ENCODE measurements at places on chromosomes 7 and 10.

- DNase-seq = no peak
Measured at GRCh38 chr7:130966246-130967009, 232.4 kb upstream of the KLF14 start.

DNA sequence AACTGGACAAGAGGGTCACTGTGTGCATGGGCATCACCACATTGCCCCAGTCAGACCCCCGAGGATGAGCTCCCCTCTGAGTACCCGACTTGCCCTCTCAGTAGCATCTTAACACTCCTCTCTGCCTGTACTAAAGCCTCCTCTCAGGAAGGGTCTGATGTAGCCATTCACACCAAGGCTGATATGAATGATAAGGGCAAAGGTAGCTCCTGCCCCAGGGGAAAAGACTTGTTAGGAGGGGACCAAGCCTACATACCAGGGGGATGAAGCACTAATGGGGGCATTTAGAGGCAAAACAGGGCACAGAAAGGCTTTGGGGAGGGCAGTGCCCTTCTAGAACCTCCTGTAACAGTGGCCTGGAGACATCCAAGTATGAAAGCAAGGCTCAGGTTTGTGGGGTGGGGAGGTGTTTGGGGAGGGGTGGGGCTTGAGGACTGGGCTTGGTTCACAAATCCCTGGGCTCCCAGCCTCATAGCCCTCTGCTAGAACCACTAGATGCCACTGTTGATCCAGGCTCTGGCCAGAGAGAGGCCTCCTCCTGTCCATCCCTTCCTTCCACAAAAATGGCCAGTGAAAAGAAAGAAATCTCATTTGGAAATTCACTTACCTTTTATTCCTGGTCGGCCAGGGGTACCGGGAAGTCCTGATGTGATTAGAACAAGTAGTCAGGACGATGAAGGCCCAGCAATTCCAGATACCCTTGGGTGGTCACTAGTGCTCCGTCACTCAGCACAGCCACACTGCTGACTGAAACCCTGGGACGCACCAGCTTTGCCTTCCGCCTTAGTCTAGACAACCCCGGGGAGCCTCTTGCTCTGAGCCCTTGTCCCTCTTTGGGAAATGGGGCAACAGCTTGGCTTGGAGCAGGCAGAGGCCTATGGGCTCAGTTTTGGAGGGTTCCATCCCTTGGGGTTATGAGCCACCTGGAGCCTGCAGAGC lies 40.3 kb downstream of the COL17A1 start:
- DNase-seq = peak; percentile 34

DNA sequence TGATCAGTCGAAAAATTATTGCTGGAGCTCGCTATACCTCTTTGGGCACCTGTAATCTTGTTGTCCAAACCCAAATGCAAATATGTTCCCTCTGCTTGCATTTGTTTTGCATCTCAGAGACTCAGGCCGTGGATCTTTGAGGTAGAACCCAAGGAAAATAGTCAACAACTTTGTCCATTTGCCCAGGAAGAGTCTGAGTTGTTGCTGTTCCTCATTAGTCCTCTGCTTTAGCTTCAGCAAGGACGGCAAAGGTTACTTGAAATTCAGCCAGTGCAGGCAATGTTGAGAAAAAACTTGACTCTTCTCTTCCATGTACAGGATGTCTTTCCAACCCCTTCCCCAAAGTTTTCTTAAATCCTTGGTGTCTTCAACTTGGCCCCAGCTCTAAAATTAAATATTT lies 45.8 kb downstream of the PDK4 start:
- no peak for DNase-seq

- peak; percentile 62 for DNase-seq
Measured at GRCh38 chr10:132532749-132533560, 4.6 kb upstream of the INPP5A start.

DNA sequence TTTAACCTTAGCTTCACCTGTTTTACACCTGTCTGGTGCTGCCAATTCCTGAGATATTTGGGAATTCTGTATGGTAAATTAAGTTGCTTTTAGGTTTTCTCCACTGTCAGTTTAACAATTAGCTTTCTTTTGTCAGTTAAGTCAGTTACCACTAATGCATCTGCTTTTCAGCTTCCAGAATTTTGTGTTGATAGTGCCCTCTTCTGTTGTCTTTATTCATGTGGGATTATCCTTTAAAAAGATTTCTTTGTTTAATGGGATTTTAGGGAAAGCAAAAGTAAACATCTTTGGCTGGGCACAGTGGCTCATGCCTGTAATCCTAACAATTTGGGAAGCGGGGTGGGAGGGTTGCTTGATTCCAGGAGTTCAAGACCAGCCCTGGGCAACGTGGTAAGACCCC lies 8.1 kb downstream of the TFAM start:
- DNase-seq = no peak

DNA sequence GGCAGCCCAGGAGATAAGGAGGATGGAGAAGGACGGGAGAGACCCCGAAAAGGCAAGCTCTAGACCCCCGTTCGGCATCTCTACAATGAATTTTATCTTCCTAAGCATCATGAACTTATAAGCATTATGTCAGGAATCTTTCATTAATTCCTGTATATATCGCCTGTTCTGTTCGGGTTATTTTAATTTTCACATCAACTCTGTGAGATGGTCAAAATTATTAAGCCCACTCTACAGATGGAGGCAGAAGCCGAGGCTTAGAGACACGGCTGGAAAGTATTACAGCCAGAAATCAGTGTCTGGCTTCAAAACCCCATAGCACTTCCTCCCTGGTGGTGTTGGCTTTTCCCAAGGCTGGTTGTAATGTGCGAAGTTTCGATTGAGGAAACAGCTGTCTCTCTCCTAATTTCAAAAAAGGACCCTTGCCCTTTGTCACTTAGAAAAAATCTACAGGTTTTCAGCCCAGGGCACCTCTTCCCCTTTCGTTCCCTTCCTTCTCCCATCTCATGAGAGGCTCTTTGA lies 1.5 kb upstream of the GRM8 start:
- DNase-seq = no peak

DNA sequence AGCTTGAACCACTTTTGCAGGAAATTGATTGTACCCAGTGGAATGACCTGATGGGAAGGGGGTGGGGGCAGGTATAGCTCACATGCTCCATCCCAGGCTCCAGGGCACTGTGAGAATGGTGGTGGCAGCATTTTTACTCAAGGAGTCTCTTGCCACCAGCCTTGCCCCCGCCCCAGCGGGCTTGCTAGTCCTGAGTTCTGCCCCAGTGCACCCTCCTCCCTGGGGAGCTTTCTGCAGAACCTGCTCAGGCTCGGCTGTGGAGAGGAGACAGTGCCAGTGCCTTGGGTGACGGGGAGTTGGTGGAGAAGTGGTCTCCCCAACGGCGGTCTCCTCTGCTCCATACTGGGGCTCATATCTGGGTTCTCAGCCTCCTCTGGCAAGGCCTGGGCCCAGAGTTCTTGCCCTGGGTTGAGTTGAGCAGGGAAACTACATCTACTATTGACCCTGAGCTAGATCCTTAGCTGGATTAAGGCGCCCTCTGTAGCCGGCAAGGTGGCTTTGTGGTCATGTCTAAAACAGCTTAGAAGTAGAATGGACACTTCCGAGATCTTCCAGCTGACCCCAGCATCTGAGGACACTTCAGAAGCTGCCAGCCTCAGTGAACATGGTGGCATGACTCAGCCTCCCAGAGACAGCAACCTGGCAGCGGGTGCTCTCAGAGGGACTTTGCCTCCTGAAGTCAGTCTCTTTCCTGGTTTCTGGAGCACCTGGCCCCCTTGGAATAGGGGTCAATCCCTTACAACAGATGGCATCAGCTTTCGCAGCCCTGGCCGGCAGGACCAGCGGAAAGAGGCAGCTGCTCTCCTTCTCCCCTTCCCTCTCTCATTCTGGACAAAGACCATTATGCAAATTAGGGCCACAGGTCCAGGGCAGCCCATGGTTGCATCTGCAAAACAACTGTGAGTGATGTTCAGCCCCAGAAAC lies 363.4 kb upstream of the MKI67 start:
- DNase-seq = no peak

GRCh38 chr10:119029613-119030420 lies at the start of gene NANOS1:
Gene NANOS1 (plus strand): TSS chr10:119029714. CDS start chr10:119029802, 88 bp downstream.
- no peak for DNase-seq

DNA sequence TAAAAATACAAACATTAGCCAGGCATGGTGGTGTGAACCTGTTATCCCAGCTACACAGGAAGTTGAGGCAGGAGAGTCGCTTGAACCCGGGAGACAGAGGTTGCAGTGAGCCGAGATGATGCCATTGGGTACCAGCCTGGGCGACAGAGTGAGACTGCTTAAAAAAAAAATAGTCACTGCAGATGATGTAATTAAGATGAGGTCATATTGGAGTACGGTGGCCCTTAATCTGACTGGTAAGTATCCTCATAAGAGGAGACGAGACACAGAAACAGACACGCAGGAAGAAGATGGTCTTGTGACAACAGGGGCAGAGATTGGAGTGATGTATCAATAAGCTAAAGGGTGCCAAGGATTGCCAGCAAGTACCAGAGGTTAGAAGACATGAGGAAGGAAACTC lies 156.0 kb downstream of the FAM107B start:
- DNase-seq = no peak

DNA sequence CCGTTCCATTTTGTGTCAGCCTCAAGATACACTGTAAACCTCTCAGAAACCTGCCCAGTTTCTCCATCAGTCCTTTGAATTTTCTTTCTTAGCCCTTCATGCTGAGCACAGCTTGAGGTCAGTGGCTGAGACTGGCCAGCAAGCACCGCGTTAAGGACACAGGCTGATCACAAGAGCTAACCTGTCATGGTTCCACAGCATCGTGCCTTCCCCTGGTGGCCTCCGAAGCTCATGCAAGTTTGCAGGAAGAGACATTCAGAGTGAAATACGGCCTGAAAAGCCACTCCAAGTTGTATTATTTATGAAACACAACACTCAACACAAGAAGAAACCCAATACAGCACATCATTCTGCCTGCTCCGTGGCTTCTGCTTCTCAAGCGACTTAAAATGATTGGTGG lies 57.0 kb upstream of the PFKP start:
- DNase-seq = no peak

- DNase-seq = peak; percentile 20
Measured at GRCh38 chr10:50275650-50276235, 24.4 kb upstream of the ASAH2 start.

DNA sequence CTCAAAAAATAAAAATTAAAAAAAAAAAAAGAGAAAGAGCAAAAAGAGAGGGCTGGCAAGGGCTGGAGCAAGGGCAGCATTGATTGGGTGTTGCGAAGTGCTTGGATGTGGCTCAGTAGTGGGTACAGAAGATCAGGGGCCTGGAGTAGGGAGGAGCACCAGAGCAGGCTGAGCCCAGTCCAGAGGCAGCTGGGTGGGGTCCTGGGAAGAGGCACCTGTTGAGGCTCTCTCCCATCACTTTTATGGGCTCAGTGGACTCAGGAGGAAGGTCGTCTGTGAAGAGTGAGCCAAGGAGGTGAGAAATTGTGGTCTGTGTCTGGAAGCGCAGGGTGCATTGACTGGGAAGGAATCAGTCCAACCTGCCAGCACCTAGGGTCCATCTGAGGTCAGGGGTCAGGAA lies 11.8 kb upstream of the ZMIZ2 start:
- DNase-seq = no peak

DNA sequence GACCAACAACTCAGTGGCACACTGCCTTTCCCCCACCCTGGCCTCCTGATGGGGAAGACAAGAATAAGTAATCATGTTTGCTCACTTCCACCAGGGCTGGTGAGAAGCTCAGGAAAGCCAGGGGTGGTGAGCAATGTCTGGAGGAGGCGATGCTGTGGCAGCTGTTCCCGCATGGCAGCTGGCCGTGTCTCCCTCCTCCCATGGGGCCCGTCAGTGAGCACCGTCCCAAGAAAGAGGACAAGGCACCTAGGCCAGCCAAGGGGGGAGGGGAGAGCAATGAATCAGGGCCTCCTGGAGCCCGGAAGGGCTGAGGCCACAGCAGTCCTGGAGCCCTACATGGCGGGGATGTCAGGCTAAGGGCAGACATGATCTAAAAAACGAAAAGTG lies 69.2 kb upstream of the INSIG1 start:
- DNase-seq = no peak

DNA sequence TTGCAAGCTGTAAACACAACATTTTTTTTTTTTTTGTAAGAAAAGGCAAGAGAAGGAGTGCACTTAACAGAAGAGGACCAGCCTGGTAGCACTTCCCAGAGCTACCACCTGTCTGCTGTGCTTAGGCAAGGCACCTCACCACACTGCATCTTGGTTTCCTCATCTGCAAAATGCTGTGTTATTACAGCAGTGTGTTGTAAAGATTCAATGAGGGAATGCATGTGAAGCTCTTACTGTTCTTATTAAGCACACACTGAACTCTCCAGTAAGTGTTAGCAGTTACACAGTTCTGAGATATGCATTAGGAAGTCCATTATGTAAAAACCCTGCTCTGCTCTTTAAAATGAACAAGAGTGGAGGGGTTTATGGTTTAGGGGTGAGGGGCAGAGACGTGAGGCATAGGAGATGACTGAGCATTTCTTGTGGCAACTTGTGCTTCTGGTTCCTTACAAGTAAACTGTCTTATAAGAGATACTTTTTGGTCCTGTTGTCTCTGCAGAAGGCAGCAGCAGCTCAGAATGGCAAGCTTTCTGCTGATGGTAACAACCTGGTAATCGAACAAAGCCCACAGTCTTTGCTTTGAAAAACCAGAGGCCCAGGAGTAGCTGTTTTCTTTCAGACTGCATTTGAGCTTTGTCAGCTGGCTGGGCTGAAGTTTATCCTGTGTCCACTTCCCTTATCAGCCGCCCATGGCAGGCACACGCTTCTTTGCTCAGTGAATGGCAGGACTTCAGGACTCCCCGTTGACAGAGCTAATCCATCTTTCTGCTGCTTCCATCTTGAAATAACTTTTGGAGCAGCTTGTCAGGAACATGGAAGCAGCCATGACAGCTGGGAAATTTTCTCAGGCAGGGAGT lies 98.8 kb upstream of the BMPER start:
- no peak for DNase-seq

DNA sequence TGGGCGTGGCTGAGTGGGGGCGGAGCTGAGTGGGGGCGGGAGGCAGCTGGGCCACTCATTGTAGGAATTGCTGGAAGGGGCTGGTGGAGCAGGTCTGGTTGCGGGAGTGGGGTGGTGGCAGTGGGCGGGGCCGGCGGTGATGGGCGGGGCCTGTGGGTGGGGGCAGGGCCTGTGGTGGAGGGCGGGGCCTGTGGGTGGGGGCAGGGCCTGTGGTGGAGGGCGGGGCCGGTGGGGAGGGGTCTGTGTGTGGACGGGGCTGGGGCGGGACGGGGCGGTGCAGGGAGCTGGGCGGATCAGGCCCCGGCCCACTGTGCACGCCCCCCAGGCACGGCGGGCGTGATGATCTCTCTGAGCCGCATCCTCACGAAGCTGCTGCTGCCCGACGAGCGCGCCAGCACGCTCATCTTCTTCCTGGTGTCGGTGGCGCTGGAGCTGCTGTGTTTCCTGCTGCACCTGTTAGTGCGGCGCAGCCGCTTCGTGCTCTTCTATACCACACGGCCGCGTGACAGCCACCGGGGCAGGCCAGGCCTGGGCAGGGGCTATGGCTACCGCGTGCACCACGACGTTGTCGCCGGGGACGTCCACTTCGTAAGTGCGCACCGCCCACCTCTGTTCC lies 14.0 kb downstream of the SLC29A4 start:
- DNase-seq = no peak

GRCh38 chr10:22560096-22560912 lies 154.1 kb downstream of the PIP4K2A start:
- DNase-seq = no peak
